ENCODE measurements at places on chromosomes 4 and X.
A peak's percentile ranks its signal among the peaks of the same experiment; 100 is the strongest.

DNA sequence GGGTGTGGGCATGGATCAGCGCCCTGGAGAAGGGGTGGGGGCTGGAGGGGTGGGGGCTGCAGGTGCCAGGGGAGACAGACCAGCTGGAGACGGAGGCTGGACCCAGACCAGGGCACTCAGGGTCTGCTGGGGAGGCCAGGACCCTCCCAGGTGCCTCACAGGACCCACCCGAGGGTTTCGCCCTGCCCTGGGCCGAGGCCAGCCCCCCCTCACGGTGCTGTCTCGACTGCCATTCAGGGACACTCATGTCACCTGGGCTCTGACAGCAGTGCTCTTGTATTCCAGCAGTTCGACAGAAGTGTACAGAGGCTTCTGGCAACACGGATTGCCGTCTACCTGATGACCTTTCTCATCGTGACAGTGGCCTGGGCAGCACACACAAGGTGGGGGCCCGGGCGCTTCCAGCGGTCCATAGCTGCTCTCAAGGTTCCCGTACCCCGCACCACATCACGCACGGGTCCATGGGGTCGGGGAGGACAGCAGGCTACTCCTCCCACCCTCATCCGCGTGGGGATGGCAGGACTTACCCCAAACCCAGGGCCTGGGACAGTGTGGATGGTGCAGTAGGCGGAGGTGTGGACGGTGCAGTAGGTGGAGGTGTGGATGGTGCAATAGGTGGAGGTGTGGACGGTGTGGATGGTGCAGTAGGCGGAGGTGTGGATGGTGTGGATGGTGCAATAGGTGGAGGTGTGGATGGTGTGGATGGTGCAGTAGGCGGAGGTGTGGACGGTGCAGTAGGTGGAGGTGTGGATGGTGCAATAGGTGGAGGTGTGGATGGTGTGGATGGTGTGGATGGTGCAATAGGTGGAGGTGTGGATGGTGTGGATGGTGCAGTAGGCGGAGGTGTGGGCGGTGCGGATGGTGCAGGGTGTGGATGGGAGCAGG, 18.1 kb downstream of the TMEM175 start:
- H3K4me1 ChIP-seq = no peaks in the 10 kb centered on the region
- H3K4me3 ChIP-seq = no peak overlapping the region
- no peak for DNase-seq
- H3K27me3 ChIP-seq = no peaks in the 10 kb centered on the region
- no peak overlapping the region for H3K27ac ChIP-seq

DNA sequence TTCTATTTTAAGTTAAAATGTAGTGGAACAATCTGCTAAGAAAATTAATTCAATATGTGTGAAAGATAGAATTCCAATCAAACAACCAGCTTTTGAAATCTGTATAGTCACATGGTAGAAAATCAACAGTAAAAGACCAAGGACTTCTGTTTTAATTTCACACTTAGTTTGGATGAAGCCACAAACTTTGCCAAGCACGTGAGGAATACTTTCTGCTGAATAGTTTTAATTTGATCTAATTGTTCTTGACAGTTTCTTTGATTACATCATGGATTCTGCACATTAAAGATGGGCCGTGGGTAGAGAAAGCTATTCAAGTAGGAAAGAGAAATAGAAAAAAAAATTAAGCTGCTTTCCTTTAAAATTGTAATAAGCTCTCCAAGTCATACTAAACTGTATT, 137.9 kb upstream of the FAM241A start:
- no peaks in the 10 kb centered on the region for H3K36me3 ChIP-seq
- H3K27ac ChIP-seq = no peak overlapping the region
- no peak for DNase-seq
- H3K4me3 ChIP-seq = no peak overlapping the region
- H3K4me1 ChIP-seq = no peaks in the 10 kb centered on the region
- no peaks in the 10 kb centered on the region for H3K27me3 ChIP-seq

DNA sequence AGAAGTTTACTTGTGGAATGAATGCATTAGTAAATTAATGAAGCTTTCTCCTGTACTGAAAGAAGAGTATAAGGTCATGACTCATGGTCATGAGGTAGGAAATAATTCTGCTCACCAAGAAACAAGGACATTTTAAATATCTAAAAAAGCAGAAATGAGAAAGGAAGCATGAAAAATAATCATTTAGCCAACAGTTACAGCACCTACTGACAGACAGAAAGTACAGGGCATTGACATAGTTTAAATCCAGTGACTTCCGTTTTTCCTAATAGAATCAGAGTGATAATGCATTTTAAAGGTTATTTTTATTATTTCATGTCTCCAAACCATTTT, 30.5 kb upstream of the ACSL1 start:
- no peaks in the 10 kb centered on the region for H3K27me3 ChIP-seq
- no peak overlapping the region for H3K4me3 ChIP-seq
- no peak for DNase-seq
- no peaks in the 10 kb centered on the region for H3K36me3 ChIP-seq

GRCh38 chr4:68079928-68080327, 49.7 kb downstream of the TMPRSS11F start:
- no peak overlapping the region for H3K4me3 ChIP-seq
- no peaks in the 10 kb centered on the region for H3K36me3 ChIP-seq
- DNase-seq = no peak
- no peak overlapping the region for H3K27ac ChIP-seq
- H3K4me1 ChIP-seq = no peaks in the 10 kb centered on the region
- no peaks in the 10 kb centered on the region for H3K27me3 ChIP-seq

GRCh38 chr4:81421346-81422218, 50.1 kb downstream of the RASGEF1B start:
- H3K4me3 ChIP-seq = no peak overlapping the region
- no peak overlapping the region for H3K27ac ChIP-seq
- no peaks in the 10 kb centered on the region for H3K36me3 ChIP-seq
- H3K4me1 ChIP-seq = no peaks in the 10 kb centered on the region
- no peak for DNase-seq

- no peaks in the 10 kb centered on the region for H3K36me3 ChIP-seq
- H3K4me3 ChIP-seq = no peak overlapping the region
- no peaks in the 10 kb centered on the region for H3K4me1 ChIP-seq
- H3K27ac ChIP-seq = no peak overlapping the region
Measured at GRCh38 chrX:8403988-8404387, 60.6 kb upstream of the VCX3B start.

GRCh38 chr4:178963446-178964045, 1521.3 kb upstream of the AGA start:
- H3K4me3 ChIP-seq = no peak overlapping the region
- no peaks in the 10 kb centered on the region for H3K4me1 ChIP-seq
- H3K27me3 ChIP-seq = no peaks in the 10 kb centered on the region
- no peaks in the 10 kb centered on the region for H3K36me3 ChIP-seq

DNA sequence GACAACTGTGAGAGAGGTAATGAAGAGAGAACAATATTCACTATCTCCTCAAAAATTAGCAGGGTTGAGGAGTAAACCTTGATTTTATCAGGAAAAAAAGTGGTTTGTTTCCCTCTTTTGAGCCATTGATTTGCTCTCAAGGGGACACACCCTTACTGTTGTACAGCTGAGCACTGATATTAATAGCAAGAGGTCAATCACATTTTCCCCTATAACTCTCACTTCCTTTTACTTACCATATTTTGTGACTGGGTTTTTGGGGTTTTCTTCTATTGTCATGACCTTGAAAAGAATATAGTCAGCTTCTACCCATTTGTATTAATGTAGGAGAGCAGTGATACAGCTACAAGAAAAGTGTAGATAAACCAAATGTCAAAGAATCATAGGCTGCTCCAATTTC, 70.2 kb upstream of the LONRF3 start:
- H3K27me3 ChIP-seq = no peaks in the 10 kb centered on the region
- no peak for DNase-seq
- H3K4me3 ChIP-seq = no peak overlapping the region
- H3K27ac ChIP-seq = no peak overlapping the region
- no peaks in the 10 kb centered on the region for H3K36me3 ChIP-seq

DNA sequence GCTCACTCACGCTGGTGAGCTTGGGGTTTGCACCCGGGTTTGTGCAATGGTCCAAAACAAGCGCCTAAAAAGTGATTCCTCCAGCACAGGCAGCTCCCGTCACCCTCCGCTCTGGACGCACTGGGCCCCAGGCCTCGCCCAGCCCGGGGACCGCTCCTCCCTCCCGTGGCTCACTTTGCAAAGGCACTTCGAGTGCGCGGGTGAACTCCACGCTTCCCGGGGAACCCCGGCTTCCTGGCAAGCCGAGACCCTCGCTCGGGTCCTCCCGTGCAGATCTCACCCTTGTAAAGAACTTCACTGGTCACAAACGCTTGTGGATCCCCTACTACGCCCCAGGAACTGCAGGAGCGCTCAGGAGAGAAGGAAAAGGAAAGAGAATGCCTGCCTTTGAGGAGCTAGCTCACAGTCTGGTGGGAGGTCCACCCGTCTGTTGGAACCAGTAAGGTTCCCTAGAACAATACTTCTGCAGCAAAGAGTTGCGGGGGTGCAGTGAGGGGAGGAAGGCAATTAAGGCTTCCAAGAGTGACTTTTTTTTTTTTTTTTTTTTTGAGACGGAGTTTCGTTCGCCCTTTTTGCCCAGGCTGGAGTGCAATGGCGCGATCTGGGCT, at the start of gene CTPS2:
Gene CTPS2, minus strand, starts transcription at position 122 of the 608 bp plus-strand sequence. CDS start 9,767 bp downstream, outside the sequence.
- H3K4me1 ChIP-seq = no peaks in the 10 kb centered on the region
- peak within 1 kb of the TSS; percentile 68 for H3K4me3 ChIP-seq
- H3K27ac ChIP-seq = peak within 1 kb of the TSS; percentile 85

GRCh38 chr4:112633477-112634235, 3.1 kb downstream of the ZGRF1 start:
- H3K27ac ChIP-seq = no peak overlapping the region
- no peak for DNase-seq
- H3K36me3 ChIP-seq = no peaks in the 10 kb centered on the region
- H3K4me3 ChIP-seq = no peak overlapping the region

Measured in ascending aorta (tissue), 2 donors.